Articular chondrocyte of knee joint (primary cell): ENCODE measurements at places on chromosomes 7 and 10. TPM values are rescaled to one million over a fixed set of nuclear protein-coding genes. Genes with fewer than 3 reads are reported as not detected.

The SLC18A3 gene
- not detected in 2 replicates for total RNA-seq

The ZNF736 gene
- total RNA-seq = 16.5 and 17.7 TPM in 2 replicates

The TMEM213 gene
- not detected in 2 replicates for total RNA-seq

The SLC13A1 gene
- total RNA-seq = not detected in 2 replicates

The SLIT1 gene
- under 0.01 TPM in 2 replicates for total RNA-seq

The GNAT3 gene
- total RNA-seq = not detected in 2 replicates

The GTF2IRD1 gene
- 19.6 and 30.6 TPM in 2 replicates for total RNA-seq

The SAMD9L gene
- 30.7 and 48.0 TPM in 2 replicates for total RNA-seq

The GJD4 gene
- 0.22 TPM in 1 of 2 replicates, not detected in the other for total RNA-seq

The SCART1 gene
- 3.3 and 3.4 TPM in 2 replicates for total RNA-seq

The LRRC4 gene
- total RNA-seq = 0.32 and 0.39 TPM in 2 replicates

The CLDN3 gene
- total RNA-seq = 0.11 TPM in 1 of 2 replicates, not detected in the other

The NAT16 gene
- total RNA-seq = 0.11 TPM in 1 of 2 replicates, not detected in the other

The CCL26 gene
- 0.65 and 1.2 TPM in 2 replicates for total RNA-seq

The CLRN3 gene
- total RNA-seq = not detected in 2 replicates

The MUC12 gene
- total RNA-seq = not detected in 2 replicates

The PRKG1 gene
- total RNA-seq = 16.5 and 21.0 TPM in 2 replicates

The NPY4R gene
- not detected in 2 replicates for total RNA-seq

The FGF8 gene
- 0.43 TPM in 1 of 2 replicates, not detected in the other for total RNA-seq

The MICALL2 gene
- total RNA-seq = 16.2 and 23.3 TPM in 2 replicates

The SAP25 gene
- total RNA-seq = not detected in 2 replicates

The VWA2 gene
- total RNA-seq = not detected in 2 replicates

The STAM gene
- 52.5 and 68.3 TPM in 2 replicates for total RNA-seq

The POM121C gene
- 12.2 and 14.4 TPM in 2 replicates for total RNA-seq

The CFAP69 gene
- 10.1 and 12.3 TPM in 2 replicates for total RNA-seq

The KCNH2 gene
- 0.52 and 1.7 TPM in 2 replicates for total RNA-seq

The TRIL gene
- total RNA-seq = 0.13 and 0.22 TPM in 2 replicates

The PLXDC2 gene
- 114 and 115 TPM in 2 replicates for total RNA-seq

The RASSF4 gene
- 5.6 and 6.7 TPM in 2 replicates for total RNA-seq

The BAMBI gene
- 24.8 and 45.1 TPM in 2 replicates for total RNA-seq

The ZNF365 gene
- 1.9 and 2.6 TPM in 2 replicates for total RNA-seq

The INA gene
- total RNA-seq = 0.13 and 0.22 TPM in 2 replicates

The ZNHIT1 gene
- total RNA-seq = 66.9 and 72.4 TPM in 2 replicates

The LRGUK gene
- total RNA-seq = 0.26 and 0.76 TPM in 2 replicates

The AKR1E2 gene
- 6.7 and 8.1 TPM in 2 replicates for total RNA-seq

The SFTPA1 gene
- total RNA-seq = not detected in 2 replicates

The GPR26 gene
- total RNA-seq = not detected in 2 replicates

The ZP3 gene
- total RNA-seq = 1.0 and 1.4 TPM in 2 replicates
